ENCODE measurements at places on chromosomes 5 and 9. TPM values are rescaled to one million over a fixed set of nuclear protein-coding genes. Genes with fewer than 3 reads are reported as not detected.

DNA sequence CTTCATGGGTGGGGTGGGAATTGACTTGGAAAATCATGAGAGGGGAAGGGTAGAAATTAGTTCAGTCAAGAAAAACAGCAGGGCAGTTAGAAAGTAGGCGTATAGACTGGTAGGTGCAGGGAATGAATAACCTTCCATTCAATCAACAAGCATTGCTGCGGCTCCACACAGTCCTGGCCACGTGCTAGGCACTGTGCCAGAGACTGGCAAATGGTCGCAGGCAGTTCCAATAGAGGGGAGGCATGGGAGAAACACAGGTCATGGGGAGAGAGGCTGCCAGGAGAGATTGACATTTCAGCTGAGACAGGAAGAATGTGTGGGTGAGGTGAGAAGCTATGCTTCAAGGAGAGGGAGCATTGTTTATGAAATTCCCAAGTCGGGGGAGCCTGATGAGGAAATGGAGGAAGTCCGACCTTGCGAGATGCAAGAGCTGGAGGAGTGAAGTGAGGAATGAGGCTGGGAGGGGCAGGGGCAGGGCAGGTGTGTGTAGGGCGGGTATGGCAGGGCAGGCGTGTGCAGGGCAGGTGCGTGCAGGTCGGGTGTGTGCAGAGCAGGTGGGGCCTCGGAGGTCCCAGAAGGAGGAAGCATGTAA lies 54.4 kb upstream of the PPARGC1B start:
- no peaks in the 10 kb centered on the region for H3K36me3 ChIP-seq
- no peaks in the 10 kb centered on the region for H3K4me1 ChIP-seq
- DNase-seq: peak; percentile 13

The SLC45A2 gene
- total RNA-seq: not detected

The C9orf50 gene
- total RNA-seq: not detected

DNA sequence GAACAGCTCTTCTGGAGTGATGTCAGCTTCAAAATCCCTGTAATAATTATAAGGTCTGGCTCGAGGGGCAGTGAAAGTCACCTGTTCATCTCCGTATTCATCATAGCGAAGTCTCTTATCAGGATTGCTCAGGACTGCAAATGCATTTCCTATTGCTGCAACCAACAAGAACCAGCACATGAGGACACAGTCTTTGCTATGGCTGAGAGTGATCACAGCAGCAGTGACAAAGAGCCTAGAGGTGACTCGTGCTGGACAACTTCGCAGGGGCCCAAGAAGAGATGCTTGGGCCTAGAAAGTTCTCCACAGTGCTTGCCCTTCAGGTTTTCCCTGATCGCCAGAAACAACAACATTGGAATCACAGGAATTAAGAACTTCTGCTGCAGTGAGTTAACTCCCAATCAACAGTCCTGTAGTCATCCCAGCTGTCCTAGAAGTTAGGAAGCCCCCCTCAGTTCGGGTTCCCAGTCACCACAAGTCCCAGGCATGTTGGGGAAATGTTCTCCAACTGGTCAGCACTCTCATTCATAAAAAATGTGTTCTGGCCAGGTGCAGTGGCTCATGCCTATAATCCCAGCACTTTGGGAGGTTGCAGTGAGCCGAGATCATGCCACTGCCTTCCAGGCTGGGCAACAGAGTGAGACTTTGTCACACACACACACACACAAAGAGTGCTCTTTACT lies 13.0 kb downstream of the DNAJC18 start:
- peak overlapping the region; percentile 37 for H3K27ac ChIP-seq
- no peak for DNase-seq
- H3K27me3 ChIP-seq: no peaks in the 10 kb centered on the region
- H3K4me3 ChIP-seq: no peak overlapping the region

DNA sequence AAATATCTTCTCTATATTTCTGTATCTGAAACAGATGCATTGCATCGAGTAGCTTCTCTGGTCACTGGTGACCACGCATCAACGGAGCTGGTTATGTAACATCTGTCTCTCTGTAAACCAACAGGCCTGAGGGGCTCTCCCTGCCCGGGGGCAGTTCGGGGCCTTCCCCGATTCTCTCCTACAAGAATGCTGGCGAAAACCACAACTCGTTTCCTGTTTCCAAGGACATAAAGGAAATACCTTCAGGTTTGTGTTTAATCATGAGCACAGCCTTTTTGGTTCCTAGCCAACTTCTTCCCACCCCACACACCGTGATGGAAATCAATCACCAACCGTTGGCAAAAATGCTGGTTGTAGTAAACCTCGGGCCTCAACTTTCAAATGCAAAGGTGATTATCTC lies 25.1 kb downstream of the GDNF start:
- H3K4me3 ChIP-seq: no peak overlapping the region
- peaks cover 15% of the 10 kb centered on the region for H3K4me1 ChIP-seq
- DNase-seq: no peak

The GNAQ gene
- total RNA-seq: 59.1 TPM

DNA sequence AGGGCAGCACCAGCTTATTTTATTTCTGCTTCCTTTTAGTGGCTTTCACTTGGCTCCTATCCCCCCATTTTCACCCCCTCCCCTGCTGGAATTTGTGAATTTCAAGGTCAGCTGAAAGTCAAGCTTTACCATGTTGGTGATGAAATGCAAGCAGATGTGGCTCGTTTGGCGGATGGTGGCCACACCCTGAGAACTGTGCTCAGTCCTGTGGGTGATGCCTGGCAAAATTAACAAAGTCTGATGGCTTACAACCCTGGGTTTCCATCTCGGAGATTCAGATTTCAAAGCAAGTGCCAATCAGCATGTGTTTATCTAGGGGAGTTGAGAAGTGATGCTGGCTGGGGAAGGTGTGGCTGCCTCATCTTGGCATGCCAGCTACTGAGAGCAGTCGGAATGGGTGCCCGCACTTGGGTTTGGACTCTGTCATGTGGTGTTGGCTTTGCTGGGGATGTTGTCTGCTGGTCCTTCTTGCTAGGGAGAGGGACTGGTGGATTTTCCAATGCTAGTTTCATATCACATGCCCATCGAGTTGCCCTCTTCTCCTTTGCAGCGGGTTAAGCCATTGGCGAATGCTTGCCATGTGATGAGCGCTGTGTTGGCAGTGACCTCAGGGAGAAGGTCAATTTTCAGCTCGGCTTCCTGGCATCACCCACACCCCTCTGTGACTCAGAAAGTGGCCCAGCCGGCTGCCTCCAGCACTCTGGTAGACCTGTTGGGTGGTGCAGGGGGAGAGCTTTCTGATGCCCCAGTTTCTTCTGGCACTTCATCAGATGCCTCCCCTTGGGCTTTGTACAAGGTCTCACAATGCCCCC lies 77.0 kb upstream of the PITX1 start:
- H3K27me3 ChIP-seq: no peaks in the 10 kb centered on the region
- H3K36me3 ChIP-seq: no peaks in the 10 kb centered on the region
- H3K4me1 ChIP-seq: no peaks in the 10 kb centered on the region
- no peak overlapping the region for H3K4me3 ChIP-seq
- DNase-seq: no peak

The PCDHA12 gene
- total RNA-seq: 17.7 TPM

- H3K4me3 ChIP-seq: no peak overlapping the region
- no peaks in the 10 kb centered on the region for H3K4me1 ChIP-seq
- no peaks in the 10 kb centered on the region for H3K27me3 ChIP-seq
- H3K36me3 ChIP-seq: no peaks in the 10 kb centered on the region
These were observed 67.7 kb downstream of the TENT4A start for GRCh38 chr5:6780802-6781391.

DNA sequence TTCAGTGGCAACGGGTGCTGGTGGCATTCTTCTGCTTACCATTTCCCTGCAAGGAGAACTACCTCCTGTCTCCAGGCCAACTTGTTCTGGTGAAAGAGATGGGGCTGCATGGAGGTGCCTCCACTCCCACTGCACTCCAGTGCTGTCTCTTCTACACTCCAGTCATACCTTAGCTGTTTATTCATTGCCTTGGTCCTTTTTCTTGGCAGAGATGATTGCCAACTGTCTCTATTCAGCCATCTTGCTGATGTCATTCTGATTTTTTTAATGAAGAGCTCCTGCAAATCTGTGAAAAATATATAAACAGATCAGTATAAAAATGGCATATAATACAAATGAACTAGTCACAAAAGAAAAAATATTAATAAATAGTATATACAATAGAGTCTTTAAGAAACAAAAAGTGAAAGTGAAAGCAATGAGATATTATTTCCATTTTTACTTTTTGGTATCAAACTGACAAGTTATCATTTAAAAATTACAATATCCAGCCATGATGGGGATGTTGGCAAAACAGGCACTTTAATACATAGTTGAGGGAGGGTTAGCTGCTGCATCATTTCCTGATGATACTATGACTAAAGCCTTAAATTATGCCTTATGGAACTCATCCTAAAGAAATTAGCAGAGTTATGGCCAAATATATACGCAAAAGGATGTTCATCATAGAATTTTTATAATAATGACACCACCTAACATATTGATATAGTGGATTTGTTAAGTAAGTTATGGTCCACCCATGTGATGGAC lies 109.4 kb downstream of the CARTPT start:
- H3K27ac ChIP-seq: no peak overlapping the region
- H3K4me3 ChIP-seq: no peak overlapping the region
- no peak for DNase-seq
- no peaks in the 10 kb centered on the region for H3K36me3 ChIP-seq
- H3K27me3 ChIP-seq: no peaks in the 10 kb centered on the region

GRCh38 chr9:81559197-81559596 lies 130.2 kb downstream of the TLE1 start:
- no peaks in the 10 kb centered on the region for H3K36me3 ChIP-seq
- no peak overlapping the region for H3K27ac ChIP-seq

GRCh38 chr5:146365618-146366017 lies 27.0 kb downstream of the POU4F3 start:
- no peak overlapping the region for H3K27ac ChIP-seq
- H3K4me3 ChIP-seq: no peak overlapping the region
- DNase-seq: no peak
- H3K4me1 ChIP-seq: peaks cover 6% of the 10 kb centered on the region

GRCh38 chr9:94811074-94811473 lies 84.6 kb downstream of the AOPEP start:
- H3K27ac ChIP-seq: no peak overlapping the region
- no peaks in the 10 kb centered on the region for H3K4me1 ChIP-seq
- no peaks in the 10 kb centered on the region for H3K36me3 ChIP-seq
- no peak for DNase-seq

The FAM170A gene
- not detected for total RNA-seq

DNA sequence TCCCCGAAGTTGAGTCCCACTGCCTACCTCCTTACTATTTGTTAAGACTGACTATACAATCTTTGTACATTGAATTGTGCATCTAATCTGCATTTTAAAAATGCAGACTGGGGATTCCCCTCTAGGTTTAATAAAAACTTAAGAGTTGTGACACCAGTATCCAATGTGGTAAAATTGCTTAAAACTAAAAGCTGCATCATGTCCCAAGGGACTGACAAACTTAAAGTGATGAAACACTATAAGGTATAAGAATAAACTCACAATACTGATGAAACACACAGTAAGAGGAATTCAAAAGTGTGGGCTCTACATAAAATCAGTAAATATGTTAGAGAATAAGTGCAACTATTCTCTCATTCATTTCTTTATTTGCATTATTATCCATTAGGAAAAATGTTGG lies 1905.1 kb downstream of the MAT2B start:
- no peak overlapping the region for H3K27ac ChIP-seq
- H3K4me3 ChIP-seq: no peak overlapping the region
- H3K36me3 ChIP-seq: no peaks in the 10 kb centered on the region
- H3K27me3 ChIP-seq: no peaks in the 10 kb centered on the region
- no peaks in the 10 kb centered on the region for H3K4me1 ChIP-seq

- H3K36me3 ChIP-seq: no peaks in the 10 kb centered on the region
- H3K4me3 ChIP-seq: no peak overlapping the region
- DNase-seq: no peak
- peaks cover 22% of the 10 kb centered on the region for H3K4me1 ChIP-seq
- H3K27me3 ChIP-seq: no peaks in the 10 kb centered on the region
These were observed 292.4 kb downstream of the EFNA5 start for GRCh38 chr5:107378218-107378899.

The GIN1 gene
- total RNA-seq: 5.8 TPM

DNA sequence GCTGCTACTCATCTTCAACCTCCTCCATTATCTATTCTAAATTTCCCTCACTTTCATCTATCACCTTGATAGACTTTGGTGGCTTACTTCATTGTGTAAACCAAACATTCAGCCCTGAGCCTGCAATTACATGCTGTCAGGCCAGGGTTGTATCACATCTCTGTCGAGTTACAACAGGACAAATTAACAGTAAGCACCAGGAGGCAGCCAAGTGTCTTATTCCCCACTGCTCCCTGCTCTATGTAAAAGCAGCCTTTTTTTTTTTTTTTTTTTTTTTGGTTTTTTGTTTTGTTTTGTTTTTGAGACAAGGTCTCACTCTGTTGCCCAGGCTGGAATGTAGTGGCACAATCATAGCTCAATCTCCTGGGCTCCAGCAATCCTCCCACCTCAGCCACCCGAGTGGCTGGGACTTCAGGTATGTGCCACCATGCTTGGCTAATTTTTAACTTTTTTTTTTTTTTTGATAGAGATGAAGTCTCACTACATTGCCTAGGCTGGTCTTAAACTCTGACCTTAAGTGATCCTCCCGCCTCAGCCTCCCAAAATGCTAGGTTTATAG lies 15.2 kb upstream of the ZCCHC9 start:
- H3K27me3 ChIP-seq: no peaks in the 10 kb centered on the region
- no peaks in the 10 kb centered on the region for H3K36me3 ChIP-seq
- H3K4me3 ChIP-seq: no peak overlapping the region
- no peaks in the 10 kb centered on the region for H3K4me1 ChIP-seq
- peak; percentile 17 for DNase-seq

The TEK gene
- total RNA-seq: 7.9 TPM

GRCh38 chr9:93952784-93953495 lies 2.2 kb downstream of the BARX1 start:
- peaks cover 65% of the 10 kb centered on the region for H3K4me1 ChIP-seq
- peak overlapping the region; percentile 59 for H3K4me3 ChIP-seq
- peaks cover 96% of the 10 kb centered on the region for H3K27me3 ChIP-seq

The TRAF2 gene
- 31.5 TPM for total RNA-seq

- peaks cover 99% of the 10 kb centered on the region for H3K27me3 ChIP-seq
- peak overlapping the region; percentile 50 for H3K4me3 ChIP-seq
- no peak overlapping the region for H3K27ac ChIP-seq
- DNase-seq: peak; percentile 70
- peaks cover 44% of the 10 kb centered on the region for H3K4me1 ChIP-seq
These were observed 775 bp upstream of the LHX2 start for GRCh38 chr9:124010665-124011321.

The GFI1B gene
- 1.0 TPM for total RNA-seq

GRCh38 chr9:97598461-97599288 lies 34.5 kb downstream of the TSTD2 start:
- no peaks in the 10 kb centered on the region for H3K27me3 ChIP-seq
- H3K36me3 ChIP-seq: no peaks in the 10 kb centered on the region
- H3K4me3 ChIP-seq: no peak overlapping the region
- H3K4me1 ChIP-seq: no peaks in the 10 kb centered on the region

The IL31RA gene
- total RNA-seq: not detected

The EGFLAM gene
- total RNA-seq: 0.50 TPM

All from GM23338 (cell line).